ENCODE measurements at places on chromosomes 2 and 18.

GRCh38 chr2:25714740-25715139 lies 41.4 kb upstream of the DTNB start:
- no peak for DNase-seq

- no peak for DNase-seq
Observed at GRCh38 chr18:39058386-39059000, 1492.9 kb upstream of the CELF4 start.

- no peak for DNase-seq
Observed at GRCh38 chr2:136135921-136136906, 18.3 kb upstream of the CXCR4 start.

- DNase-seq: no peak
Observed at GRCh38 chr2:10120877-10121574, 1.5 kb upstream of the RRM2 start.

DNA sequence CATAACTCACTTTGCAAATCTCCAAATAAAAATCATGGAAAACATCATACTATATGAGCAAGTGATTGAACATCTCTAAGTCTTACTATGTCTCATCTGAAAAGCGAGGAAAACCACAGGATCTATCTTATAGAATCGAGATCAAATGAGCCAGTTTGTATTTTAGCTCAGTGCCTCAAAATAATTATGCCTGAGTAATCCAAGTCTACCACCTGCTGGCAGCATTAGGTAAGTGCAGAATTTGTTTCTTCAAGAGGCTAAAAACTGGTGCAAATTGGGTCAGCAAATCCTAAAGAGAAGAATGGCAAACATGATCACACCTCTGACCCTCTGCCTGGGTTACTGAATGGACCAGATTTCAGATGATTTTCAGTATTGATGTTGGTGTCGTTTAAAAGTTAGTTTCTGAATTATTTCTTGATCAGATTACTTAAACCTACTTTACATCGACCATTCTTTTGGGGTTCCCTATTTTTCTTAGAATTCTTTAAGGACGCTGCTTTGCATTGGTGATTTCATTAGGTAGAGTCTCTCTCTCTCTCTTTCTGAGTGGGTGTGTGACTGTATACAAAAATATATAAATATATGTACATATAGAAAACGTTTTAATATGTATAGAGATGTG lies 12.7 kb upstream of the FHOD3 start:
- DNase-seq: peak; percentile 11

- DNase-seq: no peak
Observed at GRCh38 chr2:96697476-96697875, 42.4 kb downstream of the LMAN2L start.

GRCh38 chr2:226782092-226782713 lies 17.4 kb downstream of the IRS1 start:
- DNase-seq: no peak

DNA sequence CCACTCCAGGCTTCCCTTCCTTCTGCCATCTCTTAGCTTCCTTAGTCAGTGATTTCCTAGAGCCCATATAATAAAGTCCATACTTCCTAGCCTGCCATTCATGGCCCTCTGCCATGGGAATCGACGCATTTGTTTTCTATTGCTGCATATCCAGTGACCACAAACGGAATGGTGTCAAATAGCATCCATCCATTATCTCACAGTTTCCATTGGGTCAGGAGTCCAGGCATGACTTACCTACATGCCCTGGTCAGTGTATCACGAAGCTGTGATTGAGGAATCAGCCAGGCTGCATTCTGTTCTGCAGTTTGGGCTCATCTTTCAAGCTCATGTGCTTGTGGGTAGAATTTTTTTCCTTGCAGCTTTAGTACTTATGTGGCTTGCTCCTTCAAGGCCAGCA lies 209.7 kb upstream of the EPAS1 start:
- DNase-seq: no peak

DNA sequence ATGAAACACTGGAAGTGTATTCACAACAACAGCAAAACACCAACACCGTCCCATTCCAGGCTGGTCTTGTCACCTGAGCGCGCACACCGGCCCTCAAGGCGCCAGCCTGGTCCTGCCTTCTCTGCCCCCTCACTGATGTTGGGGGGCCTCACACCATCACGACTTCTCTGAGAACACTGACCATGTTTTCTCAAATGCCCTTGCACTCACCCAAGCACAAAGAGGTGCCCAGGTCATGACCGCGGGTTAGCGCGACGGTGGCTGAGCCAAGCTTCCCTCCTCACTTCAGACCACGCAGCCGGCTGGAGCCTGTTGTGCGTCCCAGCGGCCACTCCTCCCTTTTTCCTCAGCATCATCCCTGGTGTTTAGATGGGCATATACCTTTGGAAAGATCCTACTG lies 101.3 kb upstream of the SALL3 start:
- no peak for DNase-seq

DNA sequence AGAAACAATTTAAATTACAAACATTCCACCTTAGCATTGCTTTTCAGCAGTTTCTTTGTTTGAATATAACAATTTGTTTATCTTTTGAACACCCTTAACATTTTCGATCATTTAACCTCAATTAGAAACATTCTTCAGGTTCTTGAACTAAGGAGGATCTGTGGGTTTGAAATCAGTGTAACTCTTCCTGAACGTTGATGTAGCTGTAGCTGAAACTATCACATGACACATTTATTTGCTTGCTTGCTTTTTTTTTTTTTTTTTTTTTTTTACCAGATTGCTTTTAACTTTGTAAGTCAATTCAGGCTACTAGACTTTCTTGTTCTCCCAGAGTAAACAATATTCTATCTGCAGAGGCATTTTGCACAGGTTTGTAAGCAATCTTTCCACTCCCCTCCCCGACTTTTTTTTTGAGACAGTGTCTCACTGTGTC lies 47.6 kb downstream of the GPD2 start:
- DNase-seq: no peak

GRCh38 chr2:25606892-25607291 lies 66.5 kb downstream of the DTNB start:
- no peak for DNase-seq

- no peak for DNase-seq
Observed at GRCh38 chr18:23933407-23933806, 81.1 kb upstream of the TTC39C start.

DNA sequence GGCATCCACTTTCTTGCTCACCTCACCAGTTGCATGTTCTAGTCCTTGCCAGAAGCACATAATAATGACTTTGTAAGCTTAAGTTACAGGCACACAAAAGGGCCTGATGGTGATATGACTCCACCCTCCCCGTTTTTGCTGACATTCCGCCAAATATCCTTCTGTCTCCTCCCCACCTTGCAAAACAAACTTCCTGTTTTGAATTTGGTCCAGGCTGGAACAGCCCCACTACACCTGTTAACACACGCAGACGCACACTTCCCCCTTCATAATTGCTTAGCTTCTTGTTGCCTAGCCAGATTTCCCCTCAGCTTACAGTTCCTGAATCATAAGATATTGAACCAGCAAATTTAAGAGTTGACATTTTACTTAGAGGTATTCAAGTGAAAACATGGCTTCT lies at the start of gene MGAT5:
Gene MGAT5 (plus strand): TSS at position 269 of the 400 bp plus-strand sequence. CDS start 332 bp downstream, outside the sequence.
- no peak for DNase-seq

GRCh38 chr18:45282101-45282812 lies 333.0 kb upstream of the SLC14A2 start:
- DNase-seq: no peak

GRCh38 chr2:192159208-192159607 lies 35.5 kb downstream of the TMEFF2 start:
- DNase-seq: no peak

- no peak for DNase-seq
Observed at GRCh38 chr18:75161256-75162028, 47.5 kb downstream of the PTGR3 start.

DNA sequence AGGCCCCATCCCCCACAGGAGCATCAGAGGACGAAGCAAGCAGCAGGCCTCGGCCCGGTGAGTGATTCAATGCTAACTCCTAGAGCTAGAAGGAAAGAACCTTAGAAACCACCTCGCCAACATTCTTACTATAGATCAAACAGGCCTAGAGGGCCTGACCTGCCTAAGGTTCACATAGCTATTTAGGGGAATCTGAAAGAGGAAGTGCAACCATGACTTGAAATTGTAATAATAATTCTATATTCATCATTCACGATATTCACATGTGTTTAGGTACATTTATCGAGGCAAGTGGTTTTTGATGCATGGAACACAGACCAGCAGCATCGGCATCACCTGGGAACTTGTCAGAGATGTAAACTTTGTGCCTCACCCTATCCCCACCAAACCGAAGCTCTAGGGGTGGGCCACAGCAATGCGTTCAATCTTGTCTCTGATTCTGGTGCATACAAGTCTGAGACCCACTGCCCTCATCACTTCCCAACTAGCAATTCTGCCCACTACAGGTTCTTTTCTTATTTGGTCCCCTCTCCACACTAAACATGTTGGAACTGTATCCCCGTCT lies 78.0 kb upstream of the DNMT3A start:
- no peak for DNase-seq

DNA sequence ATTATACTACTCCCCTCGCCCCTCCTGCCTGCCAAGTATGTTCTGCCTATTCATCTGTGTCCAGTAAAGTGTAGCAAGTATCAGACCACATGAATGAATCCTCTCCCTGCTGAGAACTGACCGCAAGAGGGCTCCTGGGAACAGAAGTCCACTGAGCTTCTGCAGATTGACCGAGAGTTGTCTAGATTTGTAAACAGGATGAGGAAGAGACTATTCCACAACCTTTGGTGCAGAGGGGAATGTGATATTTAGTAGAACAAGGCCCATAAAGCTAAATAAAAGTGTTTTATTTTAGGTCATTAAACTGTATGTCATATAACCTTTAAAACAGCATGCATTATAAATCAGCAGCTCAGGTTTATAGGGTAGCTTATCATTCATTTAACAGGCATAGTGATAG lies 377.0 kb downstream of the DCC start:
- DNase-seq: no peak

- DNase-seq: no peak
Observed at GRCh38 chr2:133223226-133223625, 345.0 kb downstream of the NCKAP5 start.

DNA sequence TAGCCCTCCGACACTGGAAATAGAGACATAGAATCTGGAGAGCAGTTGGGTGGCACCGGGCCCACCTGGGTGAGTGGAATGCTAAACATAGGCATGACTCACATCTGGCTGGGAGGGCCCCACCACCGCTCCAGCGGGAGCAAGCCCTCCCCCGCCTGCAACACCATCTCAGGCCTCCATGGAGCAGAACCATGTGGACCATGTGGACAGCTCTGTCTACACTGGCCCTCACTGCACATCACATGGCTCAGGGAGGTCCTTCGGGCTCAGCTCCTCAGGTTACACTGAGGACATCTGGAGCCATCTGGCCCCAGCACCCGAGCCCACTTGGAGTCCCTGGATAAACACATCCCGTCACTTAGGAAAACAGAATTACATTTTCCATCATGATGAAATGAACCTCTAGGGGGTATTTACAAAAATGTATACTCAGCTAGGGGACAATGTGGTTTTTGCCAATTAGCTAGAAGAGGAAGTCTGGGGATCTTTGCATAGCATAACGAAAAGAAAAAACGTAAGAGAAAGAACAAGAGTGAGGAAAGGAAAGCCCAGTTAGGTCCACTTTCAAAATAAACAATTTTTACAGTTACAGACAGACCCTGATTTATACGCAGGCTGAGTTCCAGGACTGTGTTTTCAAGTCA lies 30.7 kb upstream of the MLPH start:
- no peak for DNase-seq

GRCh38 chr2:80573950-80574349 lies 269.4 kb upstream of the LRRTM1 start:
- DNase-seq: no peak

GRCh38 chr2:119724656-119725485 lies 34.9 kb upstream of the PTPN4 start:
- DNase-seq: no peak

DNA sequence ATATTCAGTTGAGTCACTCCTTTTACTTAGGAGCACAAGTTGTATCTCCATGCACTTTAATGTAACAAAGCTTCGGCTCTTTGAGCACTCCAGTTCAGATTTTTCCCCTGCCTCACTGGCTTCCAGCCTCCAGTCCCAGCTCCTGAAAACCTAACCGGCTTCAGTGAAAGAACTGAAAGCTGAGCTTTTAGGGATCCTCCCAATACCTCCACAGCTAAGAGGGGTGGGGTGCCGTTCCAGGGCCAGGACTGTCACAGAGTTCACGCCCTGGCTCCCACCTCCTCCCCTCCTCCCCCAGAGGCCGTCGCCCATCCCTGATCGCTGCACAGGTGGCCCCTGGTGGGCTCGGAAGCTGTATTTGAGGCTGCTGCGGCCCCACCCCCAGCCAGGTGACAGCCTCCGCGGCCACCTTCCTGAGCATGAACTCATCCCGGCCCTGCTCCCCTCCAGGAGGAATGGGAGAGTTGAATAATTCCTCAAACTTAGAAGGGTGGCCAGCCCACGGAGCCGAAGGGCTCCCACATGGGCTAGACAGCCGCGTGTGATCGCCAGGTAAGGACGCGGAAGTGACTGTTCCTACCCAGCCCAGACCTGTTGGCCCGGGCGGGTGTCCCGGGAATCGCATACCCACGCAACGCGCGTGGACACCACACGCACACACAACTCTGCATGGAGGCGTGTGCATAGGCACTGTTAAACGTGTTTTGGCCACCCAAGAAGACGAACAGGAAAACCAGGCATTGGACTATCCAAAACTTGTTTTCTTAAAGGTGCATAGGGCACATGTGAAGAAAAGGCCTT lies 1.8 kb downstream of the MYO5B start:
- no peak for DNase-seq

GRCh38 chr2:55302241-55302640 lies 33.2 kb upstream of the MTIF2 start:
- DNase-seq: no peak

DNA sequence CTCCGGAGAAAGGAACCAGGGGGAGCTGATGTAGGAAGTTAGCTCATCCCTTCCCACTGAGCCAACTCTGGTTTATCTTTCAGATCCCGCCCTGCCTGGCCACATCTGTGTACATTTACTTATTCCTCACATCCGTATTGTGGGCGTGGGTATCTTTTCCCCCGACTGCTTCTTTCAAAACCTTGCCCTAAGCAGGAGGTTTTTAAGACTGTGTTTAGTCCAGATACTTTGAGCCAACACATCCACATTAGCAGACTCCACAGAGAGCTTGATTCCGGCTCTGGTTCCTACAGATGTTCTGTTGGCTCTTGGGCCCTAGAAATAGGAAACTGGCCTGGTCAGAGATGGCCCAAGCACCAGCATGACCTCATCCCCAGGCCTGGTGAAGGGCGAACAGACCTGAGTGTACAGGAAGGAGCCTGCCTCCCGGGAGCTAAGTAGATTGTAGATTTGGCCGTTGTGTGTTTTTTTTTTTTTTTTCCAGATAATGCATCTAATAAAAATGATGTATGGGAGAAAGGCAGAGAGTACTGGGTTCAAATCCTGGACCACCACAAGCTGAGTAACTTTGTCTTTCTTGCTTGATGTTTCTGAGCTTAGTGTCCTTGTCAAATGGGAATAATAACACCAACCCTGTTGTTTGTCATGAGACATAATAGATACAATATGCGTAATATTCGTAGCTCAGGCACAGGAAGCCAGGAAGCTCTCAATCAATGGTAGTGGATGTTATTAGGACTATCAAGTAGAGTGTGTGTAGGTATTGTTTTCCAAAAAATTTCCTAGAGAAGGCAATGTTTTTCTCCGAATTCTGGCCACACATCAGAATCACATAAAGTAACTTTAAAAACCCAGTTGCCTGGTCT lies 92.3 kb downstream of the PRKCE start:
- DNase-seq: no peak

DNA sequence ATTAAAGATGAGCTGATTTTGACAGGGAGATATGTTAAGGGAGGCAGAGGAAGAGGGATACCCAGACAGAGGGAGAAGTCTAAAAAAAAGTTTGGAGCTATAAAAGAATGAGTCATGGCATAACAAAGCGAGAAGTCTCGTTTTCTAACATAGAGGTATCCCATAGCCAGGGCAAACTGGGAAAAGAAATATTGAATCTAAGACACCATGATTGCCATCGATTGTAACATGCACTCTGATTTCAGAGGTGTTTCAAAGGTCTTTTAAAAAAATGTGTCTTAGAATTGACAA lies 110.7 kb downstream of the MDH1 start:
- DNase-seq: no peak

Measured in stimulated activated CD8-positive, alpha-beta memory T cell treated with anti-CD3 and anti-CD28 coated beads, Interleukin-7, amount 100 ng/mL, for 48 hours (primary cell).